ENCODE measurements at places on chromosomes 5 and 9. TPM values are rescaled to one million over a fixed set of nuclear protein-coding genes. Genes with fewer than 3 reads are reported as not detected.

DNA sequence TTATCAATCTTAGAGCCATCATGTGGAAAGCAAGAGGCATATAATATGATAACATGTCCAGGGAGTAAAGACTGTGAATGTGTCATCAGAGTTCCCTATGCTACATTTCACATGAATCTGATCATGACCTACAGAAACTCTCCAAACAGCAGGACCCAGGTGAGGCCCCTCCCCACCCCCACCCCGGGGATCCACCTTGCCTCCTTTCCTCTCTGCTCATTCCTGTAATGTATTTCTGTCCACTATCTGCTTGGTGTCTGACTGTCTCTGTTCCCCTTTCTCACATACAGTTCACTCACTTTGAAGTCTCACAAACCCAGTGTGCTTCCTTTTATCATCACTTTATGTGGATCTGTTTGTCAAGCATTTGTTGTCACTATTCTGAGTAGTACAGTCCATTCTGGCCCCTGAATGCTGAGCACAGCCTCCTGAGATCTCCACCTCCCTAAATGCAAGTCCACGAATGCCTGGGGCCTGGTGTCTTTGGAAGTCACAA is 76.4 kb upstream of the SMARCA2 start:
- DNase-seq, result no peak

- no peak for DNase-seq
Observed at GRCh38 chr5:83246071-83246470, 168.7 kb downstream of the XRCC4 start.

- DNase-seq, result no peak
Observed at GRCh38 chr5:168176251-168176650, 115.2 kb upstream of the WWC1 start.

GRCh38 chr5:169745441-169746146 is 108.5 kb downstream of the DOCK2 start:
- DNase-seq, result no peak

- DNase-seq, result no peak
Observed at GRCh38 chr5:68408345-68408871, 192.9 kb downstream of the PIK3R1 start.

- DNase-seq, result no peak
Observed at GRCh38 chr9:128916204-128916603, 4.6 kb upstream of the PHYHD1 start.

- DNase-seq, result no peak
Observed at GRCh38 chr5:148141645-148142044, 26.7 kb upstream of the SPINK14 start.

DNA sequence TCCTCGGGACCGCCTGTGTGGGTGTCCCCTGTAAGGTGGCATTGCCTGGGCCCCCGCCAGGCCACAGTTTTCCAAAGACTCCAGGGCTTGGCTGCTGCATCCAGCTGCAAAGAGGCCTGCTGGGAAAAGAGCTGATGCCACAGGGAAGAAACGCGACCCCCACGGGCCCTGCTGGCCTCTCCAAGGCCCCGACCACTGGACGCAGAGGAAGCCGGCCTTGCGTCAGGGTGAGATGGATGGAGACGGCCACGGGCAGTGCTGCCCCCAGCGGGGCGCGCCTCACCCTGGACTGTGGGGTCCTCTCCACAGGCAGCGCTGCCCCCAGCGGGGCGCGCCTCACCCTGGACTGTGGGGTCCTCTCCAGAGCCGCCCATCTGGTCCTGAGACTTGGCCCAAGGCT is 21.3 kb upstream of the SLC6A19 start:
- DNase-seq, result no peak

- DNase-seq, result no peak
Observed at GRCh38 chr5:93704996-93705395, 36.4 kb downstream of the POU5F2 start.

DNA sequence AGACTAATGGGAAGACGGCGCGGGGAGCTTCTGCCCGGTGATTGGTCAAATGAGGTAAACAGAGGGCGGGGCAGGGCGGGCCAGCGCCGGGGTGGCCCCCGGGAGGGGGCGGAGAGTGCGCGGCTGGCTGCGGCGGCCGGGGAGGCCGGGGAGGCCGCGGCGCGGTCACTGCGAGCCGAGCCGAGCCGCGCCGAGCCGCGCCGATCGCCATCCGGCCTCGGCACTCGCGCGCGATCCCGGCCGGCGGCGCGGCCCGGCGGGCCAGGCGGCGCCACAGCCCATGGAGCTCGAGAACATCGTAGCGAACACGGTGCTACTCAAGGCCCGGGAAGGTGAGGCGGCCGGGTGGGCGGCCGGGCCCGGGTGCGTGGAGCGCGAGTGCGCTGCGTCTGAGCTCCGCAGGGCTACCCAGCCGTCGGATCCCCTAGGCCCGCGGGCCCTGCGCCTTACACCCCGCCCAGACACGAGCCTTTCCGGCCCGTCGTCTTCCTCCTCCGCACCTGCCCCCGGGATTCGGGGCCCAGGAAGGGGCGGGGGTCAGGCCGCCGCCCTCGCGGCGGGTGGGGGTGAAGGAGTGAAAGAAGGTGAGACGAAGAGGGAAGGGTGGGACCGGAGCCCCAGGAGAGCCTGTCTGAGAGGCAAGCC is at the start of gene GRK6:
TSS of gene GRK6 (plus strand) at position 111 of the 645 bp plus-strand sequence. CDS start at position 281, 170 bp downstream.
- DNase-seq, result peak; percentile 75

GRCh38 chr5:146199176-146199815 is 4.1 kb upstream of the RBM27 start:
- no peak for DNase-seq

DNA sequence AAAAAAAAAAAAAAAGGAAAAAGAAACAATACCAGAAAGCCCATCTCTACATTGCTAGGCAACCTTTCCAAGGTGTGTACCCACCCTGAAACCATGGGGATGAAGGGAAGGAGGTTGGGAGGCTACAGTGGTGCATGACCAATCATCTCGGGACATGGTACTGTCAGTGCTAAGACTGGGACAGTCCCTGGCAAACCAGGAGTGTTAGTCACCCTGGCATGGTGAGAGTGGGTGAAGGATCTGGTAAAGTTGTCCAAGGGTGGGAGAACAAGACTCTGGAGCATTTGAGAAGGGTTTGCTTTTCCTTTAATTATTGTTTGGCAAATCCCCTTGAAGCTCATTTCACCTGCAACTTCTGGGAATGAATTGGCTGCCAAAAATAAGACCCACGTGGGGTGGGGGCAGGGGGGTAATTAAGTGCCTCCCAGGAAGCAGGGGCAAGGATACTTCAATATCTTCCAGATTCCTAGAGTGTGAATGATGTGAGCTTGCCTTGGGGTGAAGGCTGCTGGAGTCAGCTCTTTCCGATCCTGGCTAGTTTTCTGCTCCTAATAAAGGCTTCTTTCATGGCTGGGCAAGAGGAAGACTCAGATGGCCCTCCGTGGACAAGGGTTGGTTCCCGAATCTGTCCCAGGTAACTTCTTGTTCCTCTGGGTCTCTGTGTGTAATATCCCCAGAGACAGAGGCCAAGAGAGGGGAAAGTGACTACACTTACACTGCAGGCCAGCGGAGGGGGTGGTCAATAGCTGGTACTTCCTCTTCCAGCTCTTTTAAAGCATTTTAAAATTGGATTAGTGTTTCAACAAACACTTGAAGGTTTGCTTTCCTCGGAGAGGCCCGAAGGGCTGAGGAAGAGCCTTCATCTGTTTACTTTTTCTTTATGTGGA is 61.6 kb upstream of the SPRY4 start:
- DNase-seq, result no peak

GRCh38 chr5:154862766-154863165 is 4.3 kb downstream of the CNOT8 start:
- DNase-seq, result no peak

- DNase-seq, result no peak
Observed at GRCh38 chr5:158534203-158534602, 565.5 kb downstream of the EBF1 start.

- no peak for DNase-seq
Observed at GRCh38 chr5:160507221-160507721, 85.6 kb downstream of the PTTG1 start.

- DNase-seq, result no peak
Observed at GRCh38 chr9:96875461-96876142, 21.3 kb upstream of the ZNF782 start.

GRCh38 chr5:139817362-139817761 is 21.8 kb downstream of the PSD2 start:
- no peak for DNase-seq

GRCh38 chr5:96919754-96920197 is 16.1 kb upstream of the LNPEP start:
- DNase-seq, result no peak

DNA sequence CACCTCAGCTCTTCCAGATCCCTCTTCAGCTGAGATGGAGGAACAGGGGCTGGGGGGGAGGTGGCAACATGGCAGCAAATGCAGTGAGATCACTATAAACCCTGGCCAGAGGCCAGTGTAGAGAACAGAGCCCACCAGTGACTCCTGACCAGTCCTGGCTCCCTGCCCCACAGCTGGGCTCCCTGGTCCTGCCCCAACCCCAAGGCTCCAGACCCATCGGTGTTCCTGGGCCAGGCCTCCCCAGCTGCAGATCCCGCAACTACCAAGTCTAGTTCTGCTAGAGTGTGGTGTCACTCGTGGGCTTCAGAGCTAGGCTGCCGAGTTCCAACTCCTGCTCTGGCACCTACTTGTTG is 16.8 kb downstream of the AKNA start:
- no peak for DNase-seq

- no peak for DNase-seq
Observed at GRCh38 chr9:94135222-94135621, 51.0 kb downstream of the PTPDC1 start.

DNA sequence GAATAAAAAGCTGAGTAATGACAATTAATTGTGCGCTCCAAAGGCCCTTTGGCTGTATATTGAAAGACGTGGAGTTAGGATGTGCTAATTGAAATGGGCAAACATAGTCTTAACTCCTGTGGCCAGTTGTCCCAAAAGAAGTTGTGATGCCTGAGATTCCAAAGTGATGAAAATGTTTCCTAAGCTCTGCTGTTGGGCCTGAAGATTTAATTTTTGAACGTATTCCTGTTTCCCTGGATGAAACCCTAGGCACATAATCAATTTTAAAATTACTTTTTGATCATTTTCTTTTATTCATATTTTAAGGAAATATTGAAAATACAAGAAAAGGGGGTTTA is 87.9 kb downstream of the PRDM6 start:
- no peak for DNase-seq

The RANBP3L gene
- 0.40 TPM for total RNA-seq

The NR4A3 gene
- 42.2 TPM for total RNA-seq

The PTGER4 gene
- total RNA-seq, result 17.1 TPM

The ECSCR gene
- total RNA-seq, result 32.3 TPM

The TERT gene
- 0.85 TPM for total RNA-seq

The FBN2 gene
- total RNA-seq, result 6.5 TPM

The TMEM174 gene
- not detected for total RNA-seq

The NSUN2 gene
- 53.0 TPM for total RNA-seq

The RANBP17 gene
- 14.8 TPM for total RNA-seq

The GPX3 gene
- 1,443 TPM for total RNA-seq

The HMMR gene
- 0.85 TPM for total RNA-seq

The ENTREP1 gene
- 2.9 TPM for total RNA-seq

All from sciatic nerve (tissue), 2 donors.